Activated CD4-positive, CD25-positive, alpha-beta regulatory T cell (primary cell): ENCODE measurements at places on chromosomes 7 and 10.

DNA sequence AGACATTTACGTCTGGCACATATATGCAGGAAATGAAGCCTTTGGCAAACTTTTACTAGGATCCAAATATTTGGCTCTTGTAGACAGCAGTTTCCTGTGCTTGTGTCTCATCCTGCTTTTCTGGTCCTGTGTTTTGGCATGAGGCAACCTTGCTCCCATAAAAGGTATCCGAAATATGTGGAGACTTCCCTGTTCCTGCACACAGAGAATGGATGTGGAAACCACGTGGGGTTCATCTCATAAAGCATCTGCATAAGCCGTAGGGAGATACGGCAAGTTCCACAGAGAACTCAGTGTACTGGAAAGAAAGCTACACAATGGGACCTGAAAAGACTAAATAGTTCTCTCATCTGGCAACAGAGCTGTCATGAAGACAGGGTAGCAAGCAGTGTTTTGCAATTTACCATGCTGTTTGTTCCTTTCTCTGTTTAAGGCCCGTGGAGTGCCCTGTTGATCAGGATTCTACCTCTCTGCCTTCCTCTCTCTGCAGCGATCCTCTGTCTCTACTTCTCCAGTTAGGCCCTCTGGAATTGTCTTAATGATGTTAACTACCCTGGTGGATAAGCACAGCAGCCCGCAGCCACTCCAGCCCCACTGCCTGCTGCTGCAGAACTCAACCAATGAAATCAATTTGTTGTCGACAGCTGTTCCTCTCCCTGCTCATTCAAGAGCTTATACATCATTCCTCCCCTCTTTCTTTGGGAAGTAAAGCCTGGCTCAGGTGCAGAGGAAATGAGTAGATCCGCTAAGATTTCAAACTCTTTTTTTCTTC is 293.6 kb downstream of the CSTF2T start:
- no peak for DNase-seq

GRCh38 chr7:155820246-155820645 is 8.0 kb upstream of the SHH start:
- no peak for DNase-seq

DNA sequence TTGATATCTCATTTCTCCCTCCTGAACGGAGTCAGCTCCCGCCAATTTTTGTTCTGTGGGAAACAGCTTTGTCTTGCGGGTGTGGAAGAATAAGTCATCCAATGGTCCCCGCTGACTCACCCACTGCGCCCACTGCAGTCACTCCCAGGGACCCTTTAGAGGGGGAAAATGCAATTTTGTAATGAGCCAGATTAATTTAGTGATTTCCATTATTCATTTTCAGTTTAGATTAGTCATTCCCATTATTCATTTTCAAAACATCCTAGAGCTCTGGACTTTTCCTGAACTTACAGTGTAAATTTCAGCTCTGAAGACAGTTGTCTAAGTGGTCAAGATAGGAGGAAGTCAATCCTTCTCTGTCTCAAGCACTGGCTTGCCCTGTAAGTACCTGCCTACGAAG is 154.9 kb upstream of the TMEM72 start:
- no peak for DNase-seq

DNA sequence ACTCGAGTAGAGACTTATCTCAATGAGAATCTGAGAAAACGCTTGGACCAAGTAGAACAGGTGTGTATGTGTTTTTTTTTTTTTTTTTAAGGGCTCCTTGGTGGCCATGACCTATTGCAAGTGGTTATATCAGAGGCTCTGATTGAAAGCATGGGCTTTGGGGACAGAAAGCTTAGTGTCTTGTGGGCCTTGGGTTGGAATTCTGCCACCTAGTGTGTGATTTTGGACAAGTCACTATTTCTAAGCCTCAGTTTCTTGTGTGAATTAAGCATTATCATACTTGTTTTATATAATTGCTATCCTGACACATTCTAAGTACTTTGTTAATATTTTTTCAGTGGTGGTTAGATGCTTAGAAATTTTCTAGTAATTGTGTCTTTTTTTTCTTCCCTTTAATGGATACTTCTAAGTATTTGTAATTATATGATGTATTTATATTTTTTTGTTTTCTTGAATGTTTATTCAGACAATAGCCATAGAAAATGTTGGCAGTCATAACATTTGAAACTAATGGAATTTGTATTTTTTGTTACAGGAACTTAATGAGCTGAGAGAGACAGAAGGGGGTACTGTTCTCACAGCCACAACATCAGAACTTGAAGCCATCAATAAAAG is 33.1 kb downstream of the SMC3 start:
- DNase-seq: no peak
